Activated T-cell treated with anti-CD3 and anti-CD28 coated beads for 24 hours (primary cell): ENCODE measurements at places on chromosomes 12 and 14.

GRCh38 chr12:129152351-129153104 lies 299.2 kb downstream of the GLT1D1 start:
- no peak for DNase-seq

DNA sequence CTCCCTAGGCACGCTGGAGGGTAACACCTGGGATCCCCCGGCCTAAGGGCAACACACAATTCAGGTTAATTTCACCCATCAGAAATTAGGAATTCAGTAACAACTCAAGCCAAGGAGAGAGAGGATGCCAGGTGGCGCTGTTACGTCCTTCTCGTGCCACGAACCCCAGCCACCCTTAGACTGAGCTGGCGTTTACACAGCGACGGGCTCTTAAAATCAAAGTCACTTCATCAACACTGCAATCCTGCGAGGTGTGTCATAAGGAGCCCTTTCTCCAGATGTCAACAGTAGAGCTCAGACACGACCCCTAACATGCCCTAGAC lies 110.6 kb upstream of the TMEM132D start:
- DNase-seq = no peak

- no peak for DNase-seq
Measured at GRCh38 chr14:76583174-76583573, 178.1 kb upstream of the VASH1 start.

- DNase-seq = peak; percentile 46
Measured at GRCh38 chr14:55807053-55807880, 227.3 kb downstream of the KTN1 start.

DNA sequence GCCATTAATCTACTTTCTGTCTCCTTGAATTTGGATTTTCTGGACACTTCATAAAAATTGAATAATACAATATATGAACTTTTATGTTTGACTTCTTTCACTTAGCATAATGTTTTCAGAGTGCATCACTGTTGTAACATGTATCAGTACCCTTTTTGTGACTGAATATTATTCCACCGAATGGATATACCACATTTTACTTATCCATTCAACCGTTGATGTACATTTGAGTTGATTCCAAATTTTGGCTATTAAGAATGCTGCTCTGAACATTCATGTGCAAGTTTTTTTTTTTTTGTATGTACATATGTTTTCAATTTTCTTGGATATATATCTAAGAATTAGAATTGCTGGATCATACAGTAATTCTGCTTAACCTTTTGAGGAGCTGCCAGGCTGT lies 43.2 kb downstream of the CPSF2 start:
- no peak for DNase-seq

DNA sequence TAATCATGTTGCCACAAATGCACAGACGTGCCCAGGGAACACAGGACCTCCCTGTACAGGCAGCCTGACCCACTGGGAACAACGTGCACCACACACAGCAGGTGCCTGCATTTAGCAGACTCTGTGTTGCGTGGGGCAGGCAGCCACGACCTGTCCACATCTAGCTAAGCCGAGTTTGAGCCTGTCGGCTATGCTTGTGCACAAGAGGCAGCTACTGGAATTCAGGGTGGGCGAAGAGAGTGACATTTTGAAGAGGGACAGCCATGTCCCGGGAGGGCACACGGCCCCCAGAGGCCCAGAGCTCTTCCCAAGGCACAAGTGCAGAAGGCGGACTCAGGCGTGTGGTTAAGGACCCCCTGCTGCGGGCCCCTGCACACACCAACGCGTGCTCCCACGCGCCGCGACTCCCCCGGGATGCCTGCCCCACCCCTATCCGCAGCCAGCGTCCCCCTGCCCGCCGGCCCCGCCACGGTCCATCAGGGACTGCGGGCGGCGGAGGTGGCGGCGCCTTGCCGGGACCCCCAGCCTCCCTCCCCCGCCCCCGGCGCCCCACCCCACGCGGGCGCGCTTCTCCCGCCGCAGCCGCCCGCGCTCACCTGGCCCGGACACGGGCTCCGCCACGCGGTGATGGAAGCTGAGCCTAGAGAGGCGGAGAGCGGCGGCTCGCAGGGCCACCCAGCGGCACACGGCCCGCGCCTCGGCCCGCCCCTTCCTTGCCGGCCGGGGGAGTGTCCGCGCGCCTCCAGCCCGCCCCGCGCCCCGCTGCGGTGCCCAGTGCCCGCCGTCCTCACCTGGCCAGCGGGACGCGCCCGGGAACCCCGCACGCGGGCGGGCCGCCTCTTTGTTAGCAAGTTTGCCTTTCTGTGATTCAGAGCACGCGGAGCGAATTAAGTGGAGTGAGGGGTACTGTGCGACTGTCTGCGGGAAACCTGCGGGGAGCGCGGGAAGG lies 125.3 kb upstream of the PRMT8 start:
- no peak for DNase-seq

GRCh38 chr12:79691511-79692248 lies 916 bp upstream of the PAWR start:
- no peak for DNase-seq

- no peak for DNase-seq
Measured at GRCh38 chr12:67541625-67541991, 106.9 kb upstream of the DYRK2 start.

- DNase-seq = no peak
Measured at GRCh38 chr12:1662761-1663439, 28.0 kb upstream of the ADIPOR2 start.

DNA sequence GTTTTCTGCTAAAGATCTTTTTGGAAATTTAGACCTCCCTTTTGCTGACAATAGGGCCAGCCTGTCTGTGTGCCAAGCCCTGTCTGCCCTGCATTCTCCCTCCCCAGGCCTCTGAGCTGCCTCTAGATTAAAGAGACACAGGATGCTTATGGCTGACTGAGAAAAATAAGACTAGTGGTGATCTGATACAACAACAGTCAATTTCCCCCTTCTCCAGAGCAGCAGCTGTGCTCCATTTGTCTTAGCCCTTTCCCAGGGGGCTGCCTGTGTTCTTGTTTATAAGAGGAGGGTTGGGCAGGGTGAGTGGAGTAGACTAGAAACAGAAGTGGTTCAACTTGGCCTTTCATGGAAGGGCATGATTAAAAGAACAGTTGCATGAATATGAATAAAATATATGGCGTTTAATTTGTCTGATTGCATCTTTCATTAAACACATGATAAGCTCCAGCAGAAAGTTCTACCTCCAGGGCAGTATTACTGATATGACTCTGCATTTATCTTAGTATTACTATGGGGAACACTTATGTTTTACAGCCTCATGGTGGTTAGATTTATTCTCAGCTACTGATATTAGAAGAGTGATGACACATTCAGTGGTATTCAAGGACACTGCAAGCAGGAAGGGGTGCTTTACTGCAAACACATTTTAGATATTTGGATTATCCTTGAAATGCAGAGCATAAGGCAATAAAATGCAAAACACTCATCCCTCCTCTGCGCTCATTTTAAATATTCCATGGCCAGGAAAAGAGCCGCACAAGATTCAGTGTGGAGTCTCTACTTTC lies 150.2 kb upstream of the CLEC14A start:
- no peak for DNase-seq

DNA sequence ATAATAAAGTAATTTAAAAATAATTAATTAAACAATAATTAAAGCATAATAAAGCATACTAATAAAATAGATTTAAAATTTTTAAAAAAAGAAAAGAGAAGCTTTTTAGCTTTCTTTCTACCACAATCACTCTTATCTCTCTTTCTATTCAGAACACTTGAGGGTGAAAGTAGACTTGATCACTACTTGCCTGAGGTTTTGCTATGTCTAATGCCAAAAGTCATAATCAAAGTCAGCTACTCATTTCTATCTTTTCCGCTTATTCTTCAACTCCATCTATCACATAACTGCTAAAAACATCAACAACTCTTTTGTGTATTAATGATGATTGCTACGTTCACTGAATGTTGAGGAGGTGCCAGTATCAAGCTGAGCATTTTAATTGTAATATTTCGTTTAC lies 202.0 kb upstream of the KRR1 start:
- DNase-seq = no peak

DNA sequence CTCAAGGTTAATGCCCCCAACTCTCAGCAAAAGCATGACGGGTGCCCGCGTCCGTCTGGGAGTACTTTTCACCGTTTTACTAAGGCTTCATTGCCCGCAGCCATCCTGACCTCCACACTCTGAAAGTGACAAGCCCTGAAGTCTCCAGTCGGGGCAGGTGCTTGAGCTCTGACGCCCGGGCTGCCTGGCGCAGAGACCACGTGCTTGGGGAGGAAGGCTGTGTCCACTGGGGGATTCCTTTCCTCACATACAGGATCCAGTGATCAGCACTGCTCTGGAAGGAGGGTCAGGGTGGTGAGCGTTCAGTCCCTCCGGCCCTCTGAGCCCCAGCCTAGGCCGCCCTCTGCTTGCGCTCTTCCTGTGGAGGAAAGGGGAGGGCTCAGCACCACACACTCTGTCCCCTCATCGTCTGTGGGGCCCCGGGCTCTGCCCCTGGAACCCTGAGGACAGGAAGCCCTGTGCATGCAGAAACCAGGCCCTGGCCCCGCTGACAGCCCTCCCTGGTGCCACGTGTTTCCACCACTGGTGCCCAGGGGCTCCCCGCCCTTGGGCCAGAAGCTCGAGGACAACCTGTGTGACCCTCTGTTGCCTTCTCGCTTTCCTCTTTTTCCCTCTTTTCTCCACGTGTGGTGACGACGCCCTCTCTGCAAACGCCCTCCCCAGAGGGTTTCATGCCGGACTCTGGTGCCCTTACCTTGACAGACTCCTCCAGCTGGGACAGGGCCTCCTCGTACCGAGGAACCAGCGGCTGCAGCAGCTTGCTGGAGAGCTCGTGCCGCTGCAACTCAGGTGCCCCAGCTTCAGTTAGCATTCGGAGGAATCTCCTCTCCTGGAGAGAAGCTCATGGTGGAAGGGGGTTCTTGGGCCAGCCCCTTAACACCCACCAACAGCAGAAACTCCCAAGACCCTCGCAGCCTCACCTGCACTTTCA lies 4.9 kb downstream of the DDX51 start:
- no peak for DNase-seq

DNA sequence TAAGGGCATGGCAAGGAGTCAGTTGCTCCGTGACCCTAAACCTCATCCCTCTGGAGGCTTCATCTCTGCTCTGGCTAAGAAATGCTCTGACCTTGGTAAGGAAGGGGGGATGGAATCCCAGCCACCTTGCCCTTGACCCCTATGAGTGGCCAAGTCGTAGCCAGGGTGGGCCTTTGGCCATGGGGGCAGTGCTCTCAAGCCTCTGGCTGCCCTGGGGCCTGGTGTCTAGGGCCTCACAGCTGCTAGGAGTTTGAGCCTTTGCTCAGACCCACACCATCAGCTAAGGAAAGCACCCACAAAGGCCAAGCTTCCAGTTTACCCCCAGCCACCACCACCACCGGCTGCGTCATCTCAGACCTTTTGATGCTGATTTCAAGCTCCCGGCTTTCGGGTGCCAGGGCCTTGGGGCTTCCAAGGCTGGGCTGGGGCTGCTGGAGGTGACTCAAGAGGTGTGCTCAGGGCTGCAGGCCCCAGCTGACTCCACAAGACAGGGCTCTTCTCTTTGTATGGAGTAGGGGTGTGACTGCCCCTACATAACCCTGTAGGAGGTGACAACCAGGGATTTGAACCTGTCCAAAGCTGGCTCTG lies 3.7 kb downstream of the ASB2 start:
- DNase-seq = no peak

- DNase-seq = no peak
Measured at GRCh38 chr12:108305520-108305919, 33.6 kb downstream of the CMKLR1 start.

DNA sequence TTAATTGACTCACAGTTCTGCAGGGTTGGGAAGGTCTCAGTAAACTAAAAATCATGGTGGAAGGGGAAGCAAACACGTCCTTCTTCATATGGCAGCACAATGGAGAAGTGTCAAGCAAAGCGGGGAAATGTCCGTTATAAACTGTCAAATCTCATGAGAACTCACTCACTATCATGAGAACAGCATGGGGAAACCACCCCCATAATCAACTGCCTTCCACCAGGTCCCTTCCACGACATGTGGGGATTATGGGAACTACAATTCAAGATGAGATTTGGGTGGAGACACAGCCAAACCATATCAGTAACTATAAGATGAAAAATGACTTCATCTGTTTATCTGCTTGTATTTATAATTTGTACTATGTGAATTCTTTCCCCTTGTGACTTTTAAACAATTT lies 577.6 kb upstream of the MDGA2 start:
- no peak for DNase-seq

DNA sequence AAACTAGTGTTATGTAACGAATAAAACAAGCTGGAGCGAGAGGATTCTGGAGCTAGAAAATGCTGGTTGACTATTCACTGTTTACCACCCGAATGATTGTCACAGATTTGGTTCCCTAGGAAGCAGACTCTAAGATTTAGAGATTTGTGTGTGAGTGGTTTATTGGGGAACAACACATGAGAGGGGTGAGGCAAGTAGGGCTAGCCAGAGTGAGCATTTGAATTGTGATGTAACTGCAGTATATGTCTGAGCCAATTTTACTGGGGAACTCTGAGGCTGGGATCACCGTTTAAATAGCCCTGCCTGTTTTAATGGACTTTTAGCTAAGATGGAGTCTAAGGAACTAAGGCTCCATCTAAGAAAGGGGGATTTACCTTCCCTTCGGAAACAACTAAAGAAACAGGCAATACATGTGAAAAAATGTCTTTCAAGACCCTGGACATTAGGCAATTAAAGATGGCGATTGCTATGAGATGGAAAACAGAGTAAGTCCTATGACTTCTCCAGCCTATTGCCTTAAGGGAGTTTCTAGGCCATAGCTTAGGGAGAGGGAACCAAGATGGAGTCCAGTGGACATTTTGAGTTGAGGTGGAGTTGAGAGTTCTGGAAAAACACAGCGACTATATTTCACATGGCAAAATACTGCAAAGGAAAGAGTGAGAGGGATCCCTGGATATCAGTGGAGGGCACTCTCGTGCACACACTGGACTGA lies 6.3 kb downstream of the MGP start:
- no peak for DNase-seq

DNA sequence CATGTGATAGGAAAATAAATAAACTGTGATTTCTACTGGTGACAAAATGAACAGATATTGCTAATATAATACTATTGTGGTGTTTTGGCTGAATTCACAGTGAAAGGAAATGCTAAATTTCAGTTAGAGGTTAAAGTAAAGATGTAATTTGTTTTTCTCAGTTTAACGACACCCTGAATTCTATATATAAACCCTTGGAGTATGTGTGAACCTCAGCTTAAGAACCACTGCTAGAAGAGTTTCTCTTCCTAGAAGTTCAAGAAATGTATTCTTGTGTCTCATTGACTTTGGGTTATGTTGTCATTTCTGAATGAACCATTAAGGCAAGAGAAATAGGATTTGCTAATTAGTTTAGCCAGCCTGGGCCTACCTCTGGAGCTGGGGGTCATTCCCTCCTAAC lies 8.2 kb downstream of the FBXO34 start:
- no peak for DNase-seq

DNA sequence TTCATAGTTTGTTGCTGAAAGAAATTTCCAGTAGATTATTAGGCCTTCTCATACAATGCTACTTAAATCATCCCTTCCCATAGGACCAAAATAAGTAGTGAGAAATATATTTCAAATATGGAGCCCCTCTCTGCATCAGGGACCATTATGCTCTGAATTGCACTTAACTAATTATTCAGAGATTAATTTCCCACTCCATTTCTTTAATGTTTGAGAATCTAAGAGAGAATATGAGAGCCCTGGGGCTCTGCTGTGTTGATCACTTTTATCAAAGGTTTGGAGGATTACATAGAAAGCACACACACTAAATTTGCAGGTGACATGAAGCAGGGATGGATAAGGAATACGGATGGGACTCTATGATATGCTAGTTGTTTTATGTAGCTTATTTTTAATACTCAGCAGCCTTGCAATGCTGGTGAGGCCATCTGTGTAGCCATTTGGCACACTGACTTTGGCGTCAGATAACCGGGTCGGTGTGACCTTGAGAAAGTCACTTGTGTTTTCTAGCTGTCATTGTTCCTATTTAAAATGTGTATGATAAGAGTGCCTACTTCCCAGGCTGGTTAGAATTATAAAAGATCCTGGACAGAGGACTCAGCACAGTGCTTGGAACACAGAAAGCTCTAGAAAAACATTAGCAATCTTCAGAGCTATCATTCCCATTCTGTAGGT lies 49.9 kb upstream of the FBXO21 start:
- no peak for DNase-seq
